ENCODE measurements at places on chromosomes 3 and 15.

GRCh38 chr15:68252925-68253534 is 23.5 kb upstream of the CLN6 start:
- DNase-seq, result peak; percentile 86

DNA sequence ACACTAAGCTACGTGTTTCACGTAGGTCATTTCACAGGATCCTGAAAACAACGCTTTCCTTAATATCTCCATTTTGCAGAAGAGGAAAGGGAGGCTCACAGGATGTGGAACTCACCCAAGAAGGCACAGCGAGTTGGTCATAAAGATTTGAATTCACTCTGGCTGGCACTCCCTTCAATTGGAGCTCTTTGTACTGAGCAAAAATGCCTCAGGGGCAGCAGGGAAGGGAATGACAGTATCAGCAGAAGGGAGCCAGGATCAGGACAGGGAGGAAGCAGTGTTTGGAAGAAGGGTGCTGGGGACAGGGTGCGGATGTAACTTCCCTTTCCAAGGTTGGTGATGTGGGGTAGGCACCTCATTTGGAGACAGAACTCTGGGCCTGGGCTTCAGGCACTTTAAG is 1.1 kb upstream of the ST6GAL1 start:
- no peak for DNase-seq

- DNase-seq, result no peak
Observed at GRCh38 chr3:119156868-119157267, 10.9 kb downstream of the TEX55 start.

- peak; percentile 8 for DNase-seq
Observed at GRCh38 chr3:103048068-103048722, 613.4 kb downstream of the ZPLD1 start.

DNA sequence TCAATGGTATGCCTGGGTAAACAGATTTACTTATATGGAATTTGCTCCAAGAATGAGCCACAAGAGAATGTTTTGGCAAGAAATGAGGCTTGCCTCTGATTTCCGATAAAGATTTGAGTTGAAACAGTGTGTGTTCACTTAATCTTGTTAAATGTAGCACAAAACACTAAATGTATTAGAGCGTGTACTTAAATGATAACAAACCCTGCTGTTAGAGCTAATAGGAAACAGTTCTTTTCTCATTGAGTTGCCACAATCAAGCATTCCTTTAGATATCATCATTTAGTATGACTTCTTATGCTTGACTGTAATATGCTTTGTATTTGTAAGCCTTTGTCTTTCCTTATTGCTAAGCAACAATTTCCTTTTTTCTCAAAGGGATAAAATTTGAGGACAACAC is 353.6 kb upstream of the ZNF717 start:
- DNase-seq, result no peak

All from AG10803 (cell line).